Activated T-cell treated with anti-CD3 and anti-CD28 coated beads, Interleukin-2, amount 50 U/mL, for 48 hours (primary cell): ENCODE measurements at places on chromosomes 5 and 9.

DNA sequence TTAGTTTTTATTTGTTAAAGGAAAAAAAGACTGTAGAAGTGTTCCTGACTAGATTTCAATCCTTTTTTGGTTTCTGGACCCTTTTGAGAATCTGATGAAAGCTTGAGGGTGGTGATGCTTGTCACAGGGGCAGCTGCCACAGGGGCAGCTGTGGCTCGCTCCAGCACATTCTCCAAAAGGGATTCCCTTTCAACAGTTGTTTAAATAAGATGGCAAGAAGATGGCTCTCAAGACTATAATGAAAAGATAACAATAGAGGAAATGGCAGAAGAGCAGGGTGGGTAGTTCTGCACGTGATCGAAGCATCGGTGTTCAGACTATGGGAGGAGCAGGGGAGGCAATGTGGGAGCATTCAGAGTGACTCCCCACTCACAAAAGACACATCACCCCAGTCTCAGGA lies 46.5 kb upstream of the TNFAIP8 start:
- DNase-seq: no peak

- DNase-seq: no peak
Measured at GRCh38 chr9:29214154-29214689, 1640.9 kb upstream of the C9orf72 start.

- no peak for DNase-seq
Measured at GRCh38 chr9:3730511-3730922, 204.7 kb upstream of the RFX3 start.

GRCh38 chr9:126684345-126684744 lies 70.6 kb downstream of the LMX1B start:
- DNase-seq: no peak

- DNase-seq: no peak
Measured at GRCh38 chr9:26812217-26812616, 80.4 kb downstream of the CAAP1 start.

- DNase-seq: no peak
Measured at GRCh38 chr9:104960662-104961061, 32.7 kb upstream of the ABCA1 start.

- no peak for DNase-seq
Measured at GRCh38 chr9:87614397-87614796, 111.5 kb upstream of the CTSL start.

DNA sequence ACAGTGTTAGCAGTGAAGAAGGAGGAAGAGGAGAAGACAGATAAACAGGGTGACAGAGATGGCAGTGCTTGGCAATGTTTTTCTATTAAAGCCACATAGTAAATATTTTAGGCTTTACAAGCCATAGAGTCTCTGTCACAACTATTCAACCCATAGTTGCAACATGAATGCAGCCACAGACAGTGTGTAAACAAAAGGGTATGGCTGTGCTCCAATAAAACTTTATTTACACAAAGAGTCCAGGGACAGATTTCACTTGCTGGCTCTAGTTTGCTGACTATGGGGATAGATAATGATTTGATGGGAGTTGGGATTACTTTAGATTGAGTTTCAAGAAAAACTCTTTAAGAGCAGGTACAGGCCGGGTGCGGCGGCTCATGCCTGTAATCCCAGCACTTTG lies 224.8 kb upstream of the SEMA6A start:
- DNase-seq: no peak

GRCh38 chr9:132943651-132944293 lies 644 bp downstream of the TSC1 start:
- peak; percentile 23 for DNase-seq

- DNase-seq: no peak
Measured at GRCh38 chr5:148793261-148793660, 33.1 kb upstream of the ADRB2 start.

GRCh38 chr5:148830211-148830610 lies 3.8 kb downstream of the ADRB2 start:
- no peak for DNase-seq

DNA sequence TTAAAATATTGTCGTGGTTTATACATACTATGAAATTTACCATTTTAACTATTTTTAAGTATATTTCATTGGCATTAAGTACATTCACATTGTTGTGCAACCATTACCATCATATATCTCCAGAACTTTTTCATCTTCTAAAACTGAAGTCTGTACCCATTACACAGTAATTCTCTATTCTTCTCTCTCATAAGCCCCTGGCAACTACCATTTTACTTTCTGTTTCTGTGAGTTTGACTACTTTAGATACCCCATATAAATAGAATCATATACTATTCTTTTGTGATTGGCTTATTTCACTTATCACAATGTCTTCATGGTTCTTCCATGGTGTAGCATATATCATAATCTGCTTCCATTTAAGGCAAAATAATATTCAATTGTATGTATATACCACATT lies 30.3 kb downstream of the NDUFS4 start:
- no peak for DNase-seq

DNA sequence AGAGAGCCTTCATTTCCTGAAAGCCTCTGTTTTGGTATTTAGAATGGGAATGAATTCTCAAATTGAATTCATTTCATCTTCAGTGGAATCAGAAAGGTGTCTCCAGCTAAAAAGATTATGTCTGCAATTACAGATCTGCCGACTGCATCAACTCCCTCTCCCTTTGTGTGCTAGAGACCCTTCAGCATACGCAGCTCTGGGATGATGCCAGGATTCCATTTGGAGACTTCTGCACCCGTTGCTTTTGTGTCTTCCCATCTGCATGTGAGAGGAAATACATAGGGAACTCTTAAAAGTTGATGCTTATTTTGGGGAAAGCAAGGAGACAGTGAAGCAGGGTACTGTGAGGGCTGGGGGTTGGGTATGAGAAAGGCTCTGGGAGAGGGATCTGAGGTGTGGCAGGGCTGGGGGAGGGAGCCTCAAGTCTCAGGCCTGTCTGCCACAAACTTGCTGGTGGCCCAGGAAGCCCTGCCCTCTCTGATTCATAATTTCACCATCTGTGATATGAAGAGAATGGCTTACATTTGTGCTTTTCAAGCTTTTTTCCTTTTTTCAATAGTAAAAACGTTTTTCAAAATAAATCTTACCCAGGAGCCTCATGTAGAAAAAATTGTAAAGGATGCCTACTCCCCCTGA lies 89.7 kb upstream of the SAP30L start:
- DNase-seq: no peak

DNA sequence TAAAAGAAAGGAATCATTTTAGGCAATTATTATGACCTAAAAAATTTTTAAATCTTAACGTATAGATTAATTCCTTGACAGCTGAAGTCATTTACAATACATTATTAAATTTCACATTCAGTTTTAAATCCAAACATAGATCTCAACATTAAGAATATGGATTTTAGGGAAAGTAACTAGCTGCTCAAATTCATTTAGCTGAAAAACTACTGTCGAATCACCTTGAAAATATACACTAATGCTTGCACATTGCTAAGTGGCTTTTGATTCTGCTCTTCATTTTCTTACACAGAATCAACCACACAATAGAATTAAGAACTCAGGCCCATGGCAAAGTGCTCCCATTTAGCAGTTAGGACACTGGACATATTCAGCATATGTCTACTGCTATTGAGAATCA lies 454.2 kb downstream of the RAB3C start:
- no peak for DNase-seq

GRCh38 chr5:82298668-82299067 lies 20.5 kb upstream of the RPS23 start:
- DNase-seq: no peak

DNA sequence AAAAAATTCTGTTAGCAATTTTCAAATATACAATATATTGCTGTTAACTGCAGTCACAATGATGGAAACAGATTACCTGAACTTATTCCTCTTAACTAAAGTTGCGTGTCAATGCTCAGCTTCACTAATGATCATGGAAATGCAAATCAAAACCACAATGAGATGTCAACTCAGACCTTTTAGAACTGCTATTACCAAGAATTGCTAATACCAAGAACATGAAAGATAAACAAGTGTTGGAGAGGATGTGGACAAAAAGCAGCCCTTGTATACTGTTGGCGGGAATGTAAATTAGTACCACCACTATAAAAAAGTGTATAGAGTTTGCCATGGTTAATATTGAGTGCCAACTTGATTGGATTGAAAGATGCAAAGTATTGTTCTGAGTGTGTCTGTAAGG lies 1409.7 kb upstream of the CDH18 start:
- no peak for DNase-seq

- DNase-seq: no peak
Measured at GRCh38 chr9:107351382-107352045, 68.4 kb downstream of the RAD23B start.

- no peak for DNase-seq
Measured at GRCh38 chr9:114935119-114935518, 4.7 kb upstream of the TNFSF8 start.

DNA sequence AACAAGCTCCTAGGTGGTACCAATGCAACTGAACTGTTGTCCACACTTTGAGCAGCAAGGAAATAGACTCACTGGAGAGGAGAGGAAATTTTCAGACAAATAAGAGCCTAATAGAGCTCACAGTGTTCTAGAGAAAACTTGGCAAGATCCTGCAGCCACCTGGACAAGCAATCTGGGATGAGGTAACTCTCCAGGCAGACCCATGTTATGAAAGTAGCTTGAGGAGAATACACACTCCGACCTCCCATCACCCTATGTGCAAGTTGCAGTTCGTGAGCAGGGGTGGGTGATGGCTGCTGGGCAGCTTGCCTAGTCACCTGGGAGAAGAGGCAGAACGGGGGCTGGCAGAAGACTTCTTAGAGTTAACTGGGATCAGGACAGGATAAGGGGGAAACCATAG lies 102.2 kb downstream of the KLF4 start:
- DNase-seq: no peak

DNA sequence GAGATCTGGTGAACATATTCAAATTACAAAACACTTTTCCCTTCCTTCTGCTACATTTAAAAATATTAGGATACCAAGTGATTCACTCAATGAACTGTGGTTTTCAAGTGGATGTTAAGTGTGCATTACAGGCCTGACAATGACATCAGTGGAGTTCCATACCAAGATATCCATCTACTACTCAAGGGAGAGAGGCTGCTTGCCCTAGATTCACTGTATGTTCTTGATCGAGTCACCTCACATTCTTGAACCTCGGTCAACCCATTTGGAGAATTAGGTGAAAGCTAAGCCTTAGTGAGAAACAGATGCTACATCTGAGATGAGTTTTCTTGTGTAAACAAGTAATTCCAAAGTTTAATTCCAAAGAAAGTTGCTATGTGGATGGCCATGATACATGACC lies 142.2 kb downstream of the FGF10 start:
- DNase-seq: no peak

- no peak for DNase-seq
Measured at GRCh38 chr5:61702784-61703183, 370.7 kb downstream of the ZSWIM6 start.

- no peak for DNase-seq
Measured at GRCh38 chr5:55540024-55540423, 5.3 kb upstream of the PLPP1 start.

DNA sequence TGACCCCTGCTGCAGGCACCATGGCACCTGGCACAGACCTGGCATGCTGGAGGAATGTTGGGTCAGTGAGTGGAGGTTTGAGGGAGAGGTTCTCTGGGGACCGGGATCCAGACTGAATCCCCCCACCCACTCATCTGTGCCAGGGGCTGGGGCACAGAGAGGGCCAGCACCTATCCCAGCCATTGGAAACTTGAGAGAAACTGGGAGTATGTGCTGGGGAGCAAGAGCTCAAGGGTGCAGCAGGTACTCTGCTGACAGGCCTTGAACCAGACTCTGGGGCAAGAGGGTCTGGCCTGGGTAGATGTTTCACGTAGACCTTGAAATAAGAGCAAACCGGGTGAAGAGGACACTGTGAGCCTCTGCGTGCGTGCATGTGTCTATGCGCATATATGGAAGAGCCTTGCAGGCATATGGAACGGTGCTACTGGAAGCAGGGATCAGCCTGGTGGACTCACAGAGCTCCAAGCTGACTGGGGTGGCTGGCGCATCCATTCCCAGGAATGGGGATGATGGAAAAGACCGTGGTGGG lies 8.8 kb downstream of the FGF18 start:
- DNase-seq: no peak

DNA sequence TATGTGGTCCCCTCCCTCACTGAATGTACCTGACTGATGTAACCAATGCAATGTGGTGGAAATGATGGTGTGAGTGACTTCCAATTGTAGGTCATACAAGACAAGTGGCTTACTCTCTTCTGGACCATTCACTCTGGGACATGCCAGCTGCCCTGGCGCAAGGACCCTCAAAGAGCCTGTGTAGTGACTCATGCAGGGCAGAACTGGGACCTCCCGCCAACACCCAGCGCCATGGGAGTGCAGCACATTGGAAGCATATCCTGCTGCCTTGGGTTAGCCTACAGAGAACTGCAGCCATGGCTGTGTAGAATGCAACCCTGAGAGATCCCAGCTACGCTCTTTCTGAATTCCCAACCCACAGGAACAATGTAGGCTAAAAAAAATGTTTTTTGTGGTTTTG lies 90.0 kb upstream of the PANK3 start:
- no peak for DNase-seq

- DNase-seq: no peak
Measured at GRCh38 chr5:139354186-139354585, 12.5 kb downstream of the PAIP2 start.
